HT1080 (cell line): ENCODE measurements at places on chromosomes 2 and 18. TPM values are rescaled to one million over a fixed set of nuclear protein-coding genes. Genes with fewer than 3 reads are reported as not detected.

DNA sequence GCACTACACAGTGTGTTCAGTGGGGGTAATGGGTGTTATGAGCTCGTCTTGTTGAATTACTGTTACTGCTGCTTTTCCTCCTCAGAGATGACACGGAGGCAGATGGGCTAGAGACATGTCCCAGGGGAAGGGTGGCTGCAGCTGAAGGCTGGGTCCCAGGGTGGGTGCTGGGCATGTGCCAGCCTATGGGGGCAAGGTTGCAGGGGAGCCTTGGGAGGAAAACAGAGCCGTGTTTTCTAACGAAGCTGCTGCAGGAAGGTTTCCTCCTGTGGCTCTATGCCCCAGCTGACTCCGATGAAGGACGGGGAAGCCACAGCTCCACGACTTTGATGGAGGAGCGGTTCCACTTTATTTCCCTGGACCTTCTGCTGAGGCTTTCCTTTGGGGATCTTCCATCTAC lies 42.4 kb downstream of the ASB18 start:
- no peak for DNase-seq

- no peak for DNase-seq
These were observed 172.6 kb downstream of the DPP4 start for GRCh38 chr2:161901460-161901859.

GRCh38 chr2:36013064-36013463 lies 342.5 kb upstream of the CRIM1 start:
- DNase-seq, result no peak

DNA sequence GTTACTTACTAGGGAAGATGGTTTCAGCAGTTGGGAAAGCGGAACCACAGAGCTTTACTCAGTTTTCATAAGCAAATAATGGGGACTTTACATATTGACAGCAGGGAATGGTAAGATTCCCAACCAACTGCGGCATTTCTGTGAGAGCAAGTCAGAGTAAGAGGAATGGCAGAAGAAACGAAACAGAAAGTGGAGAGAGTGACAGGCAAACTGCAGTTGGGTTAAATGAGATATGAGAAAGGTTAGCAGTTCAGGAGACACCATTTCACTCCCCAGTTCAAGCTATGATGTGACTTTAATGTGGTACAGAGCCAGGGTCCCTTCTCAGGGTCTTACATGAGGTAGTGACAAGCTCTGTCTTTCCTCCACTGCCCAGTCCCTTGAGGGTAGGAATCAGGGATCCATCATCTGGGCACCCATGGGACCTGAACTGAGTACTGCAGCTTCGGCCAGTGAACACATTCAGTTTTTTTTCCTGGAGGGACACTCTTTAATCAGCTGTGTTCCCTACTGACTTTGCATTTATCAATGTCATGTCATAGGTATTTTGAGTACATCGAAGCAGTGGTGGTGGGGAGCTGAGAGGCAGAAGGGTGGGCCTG lies 33.0 kb upstream of the GREB1 start:
- DNase-seq, result no peak

DNA sequence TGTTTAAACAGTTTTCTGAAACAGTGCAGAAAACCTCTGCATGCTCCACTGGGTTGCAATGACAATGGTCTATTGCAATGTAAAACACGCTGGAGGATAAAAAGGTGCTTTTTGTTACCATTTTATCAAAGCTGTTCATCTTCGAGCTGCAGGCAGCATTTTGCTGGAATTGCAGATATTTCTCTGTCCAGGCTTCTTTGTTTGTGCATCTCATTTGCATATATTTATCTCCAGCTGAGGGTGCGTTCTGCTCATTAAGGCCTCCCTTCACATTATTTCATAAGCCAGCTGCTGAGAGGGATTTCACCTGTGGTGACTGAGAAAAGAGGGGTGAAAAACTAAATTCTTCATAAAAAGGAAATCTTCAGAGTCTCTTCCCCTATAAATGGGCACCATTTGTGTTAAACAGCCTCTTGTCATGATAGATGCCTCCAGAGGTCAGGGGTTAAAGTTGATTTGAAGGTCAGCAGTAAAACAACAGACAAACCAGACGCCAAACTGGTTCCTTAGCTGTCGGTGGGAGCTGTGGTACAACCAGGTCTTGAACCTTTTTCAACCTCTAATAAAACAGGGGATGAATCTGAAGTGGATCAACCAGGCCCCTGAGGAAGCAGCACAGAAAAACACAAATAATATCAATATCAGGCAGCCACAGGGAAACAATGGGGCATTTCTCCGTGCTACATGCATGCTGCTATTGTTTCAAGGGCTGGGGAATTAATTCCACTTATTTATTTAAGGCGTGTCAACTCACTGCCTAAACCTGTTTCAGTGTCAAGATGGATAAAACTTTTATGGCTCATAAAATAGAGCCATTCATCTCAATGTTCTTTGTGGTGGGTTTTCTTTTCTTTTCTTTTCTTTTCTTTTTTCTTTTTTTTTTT lies 265.1 kb downstream of the MEIS1 start:
- no peak for DNase-seq

- DNase-seq, result peak; percentile 72
These were observed 108.9 kb downstream of the CLIP4 start for GRCh38 chr2:29223851-29224692.

DNA sequence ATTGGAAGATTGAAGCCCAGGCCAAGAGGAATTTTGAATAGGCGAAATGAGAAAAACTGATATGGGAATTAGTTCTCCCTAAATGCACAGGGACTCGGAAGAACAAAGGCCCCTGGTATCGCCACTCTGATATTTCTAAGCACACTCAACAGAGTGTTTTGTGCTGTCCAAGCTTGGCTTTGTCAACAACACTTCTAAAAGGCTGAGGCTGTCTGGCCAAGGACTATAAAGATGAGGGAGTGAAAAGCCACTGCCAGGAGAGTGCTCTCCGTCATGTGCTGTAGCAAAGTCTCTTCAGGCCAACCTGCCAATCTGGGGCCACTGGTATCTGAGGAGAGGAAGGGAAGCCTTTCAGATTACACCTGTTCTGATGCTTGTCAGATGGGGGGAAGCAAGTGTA lies 611.2 kb upstream of the PIK3C3 start:
- no peak for DNase-seq

DNA sequence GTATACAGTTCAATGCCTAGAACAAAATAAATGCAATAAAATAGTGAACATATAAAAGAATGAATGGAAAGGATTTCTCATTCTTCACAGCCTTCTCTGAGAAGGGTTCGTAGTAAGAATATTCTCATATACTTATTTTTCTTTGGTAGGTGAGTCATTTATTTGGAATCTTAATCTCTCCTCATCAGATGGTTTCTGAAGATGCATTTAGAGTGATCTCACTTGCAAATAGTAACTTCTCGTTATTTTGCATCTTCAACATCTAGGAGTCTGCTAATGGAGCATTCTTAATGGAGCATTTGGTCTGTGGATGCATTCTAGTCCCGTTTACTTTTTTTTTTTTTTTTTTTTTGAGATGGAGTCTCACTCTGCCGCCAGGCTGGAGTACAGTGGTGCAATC lies 3.9 kb downstream of the UBXN4 start:
- peak; percentile 48 for DNase-seq

DNA sequence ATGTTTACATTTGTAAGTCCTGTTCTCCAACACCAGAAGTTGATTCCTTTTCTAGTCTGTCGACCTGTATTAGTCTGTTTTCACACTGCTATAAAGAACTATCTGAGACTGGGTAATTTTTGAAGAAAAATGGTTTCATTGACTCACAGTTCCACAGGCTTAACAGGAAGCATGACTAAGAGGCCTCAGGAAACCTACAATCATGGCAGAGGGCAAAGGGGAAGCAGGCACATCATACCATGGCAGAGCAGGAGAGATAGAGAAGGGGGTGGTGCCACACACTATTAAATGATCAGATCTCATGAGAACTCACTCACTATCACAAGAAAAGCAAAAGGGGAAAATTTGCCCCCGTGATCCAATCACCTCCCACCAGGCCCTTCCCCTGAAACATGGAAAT lies 112.8 kb upstream of the MAP3K20 start:
- peak; percentile 92 for DNase-seq

- DNase-seq, result no peak
These were observed 45.5 kb downstream of the CDC42EP3 start for GRCh38 chr2:37625796-37626571.

- no peak for DNase-seq
These were observed 134.3 kb upstream of the CTDP1 start for GRCh38 chr18:79545255-79545654.

DNA sequence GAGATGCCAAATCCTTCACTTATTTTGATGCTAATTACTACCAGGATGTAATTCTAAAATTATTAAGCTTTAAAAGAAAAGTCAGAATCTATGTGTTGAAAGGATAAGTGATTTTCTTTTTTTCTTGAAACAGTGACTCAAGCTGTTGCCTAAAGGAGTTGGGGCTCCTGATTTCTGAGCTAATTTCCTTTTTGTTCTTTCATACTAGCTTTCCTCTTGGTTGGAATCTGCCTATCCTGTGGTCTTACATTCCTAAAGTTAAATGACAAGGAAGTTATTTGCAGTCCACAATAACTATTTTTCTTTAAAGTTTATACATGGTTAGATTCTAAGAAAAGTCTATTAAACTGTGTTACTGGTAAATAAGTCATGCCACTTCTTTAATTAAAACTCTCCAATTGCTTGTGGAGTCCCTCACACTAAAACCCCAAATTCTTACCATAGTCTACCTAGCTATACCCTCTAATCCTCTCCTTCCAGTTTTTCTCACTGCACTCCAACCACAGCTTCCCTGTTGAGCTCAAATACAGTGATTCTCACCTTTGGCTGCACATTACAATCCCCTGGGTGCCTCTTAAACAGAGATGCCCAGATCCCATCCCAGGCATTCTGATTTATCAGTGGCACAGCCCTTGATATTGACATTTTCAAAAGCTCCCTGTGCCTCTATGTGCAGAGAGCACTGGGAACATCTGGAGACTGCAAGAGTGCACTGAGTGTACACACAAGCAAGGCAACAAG lies 63.3 kb upstream of the EFEMP1 start:
- peak; percentile 11 for DNase-seq

GRCh38 chr2:120622886-120623753 lies 112.5 kb upstream of the GLI2 start:
- no peak for DNase-seq

DNA sequence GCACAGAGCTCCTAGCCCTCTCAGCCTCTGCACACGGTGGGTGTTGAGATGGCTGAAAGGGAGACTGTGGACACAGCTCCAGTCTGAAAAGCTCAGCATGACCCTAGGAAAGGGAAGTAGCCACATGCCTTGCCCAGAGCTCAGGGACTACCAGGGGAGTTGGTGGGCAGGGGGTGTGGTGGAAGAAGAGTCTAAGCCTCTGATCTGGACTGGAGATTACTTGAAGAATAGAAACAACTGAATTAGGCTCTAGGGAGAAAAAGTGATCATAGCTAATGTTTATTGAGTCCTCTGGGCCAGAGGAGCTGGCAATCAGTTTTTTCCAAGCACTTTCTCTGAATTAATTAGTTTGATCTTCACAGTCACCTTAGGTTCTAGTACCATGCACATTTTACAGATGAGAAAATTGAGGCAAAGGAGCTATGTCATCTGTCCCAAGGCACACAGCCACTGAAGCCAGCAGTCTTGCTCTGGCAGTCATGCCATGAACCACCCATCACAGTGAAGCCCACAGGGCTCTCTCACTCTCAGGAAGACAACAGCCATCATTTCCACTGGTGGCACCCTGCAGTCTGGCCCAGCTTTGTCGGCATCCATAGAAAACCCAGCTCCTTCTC lies 10.3 kb downstream of the SDC1 start:
- DNase-seq, result no peak

- DNase-seq, result no peak
These were observed 50.5 kb downstream of the MAPK4 start for GRCh38 chr18:50610349-50610748.

DNA sequence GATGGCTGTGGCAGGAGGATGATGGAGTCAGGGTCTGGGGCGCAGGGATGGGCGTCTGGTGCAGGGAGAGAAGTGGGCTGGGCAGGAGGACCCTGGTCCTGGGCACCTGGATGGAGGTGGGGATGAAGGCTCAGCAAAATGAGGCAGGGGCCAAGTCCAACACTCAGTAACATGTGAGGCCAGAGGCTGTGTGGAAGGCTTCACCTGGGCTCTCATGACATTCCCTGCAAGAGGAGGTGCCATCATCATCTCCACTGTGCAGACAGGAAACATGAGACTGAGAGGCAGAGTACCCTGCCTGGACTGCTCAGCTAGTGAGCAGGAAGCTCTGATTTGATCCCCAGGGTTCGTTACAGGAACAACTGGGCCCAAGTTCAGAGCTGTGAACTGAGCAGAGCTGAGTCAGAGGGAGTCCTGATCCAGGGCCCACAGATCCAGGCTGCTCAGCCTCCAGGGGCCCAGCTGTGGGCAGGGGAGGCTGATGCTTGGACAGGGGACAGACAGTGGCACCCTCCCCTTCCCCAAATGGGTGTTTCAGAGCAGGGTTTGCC lies 36.9 kb downstream of the HJURP start:
- no peak for DNase-seq

GRCh38 chr2:46461709-46462171 lies 17.6 kb upstream of the TMEM247 start:
- DNase-seq, result no peak

- no peak for DNase-seq
These were observed 145.5 kb upstream of the AGAP1 start for GRCh38 chr2:235348329-235348728.

GRCh38 chr2:10052216-10052615 lies 8.9 kb downstream of the KLF11 start:
- DNase-seq, result no peak

DNA sequence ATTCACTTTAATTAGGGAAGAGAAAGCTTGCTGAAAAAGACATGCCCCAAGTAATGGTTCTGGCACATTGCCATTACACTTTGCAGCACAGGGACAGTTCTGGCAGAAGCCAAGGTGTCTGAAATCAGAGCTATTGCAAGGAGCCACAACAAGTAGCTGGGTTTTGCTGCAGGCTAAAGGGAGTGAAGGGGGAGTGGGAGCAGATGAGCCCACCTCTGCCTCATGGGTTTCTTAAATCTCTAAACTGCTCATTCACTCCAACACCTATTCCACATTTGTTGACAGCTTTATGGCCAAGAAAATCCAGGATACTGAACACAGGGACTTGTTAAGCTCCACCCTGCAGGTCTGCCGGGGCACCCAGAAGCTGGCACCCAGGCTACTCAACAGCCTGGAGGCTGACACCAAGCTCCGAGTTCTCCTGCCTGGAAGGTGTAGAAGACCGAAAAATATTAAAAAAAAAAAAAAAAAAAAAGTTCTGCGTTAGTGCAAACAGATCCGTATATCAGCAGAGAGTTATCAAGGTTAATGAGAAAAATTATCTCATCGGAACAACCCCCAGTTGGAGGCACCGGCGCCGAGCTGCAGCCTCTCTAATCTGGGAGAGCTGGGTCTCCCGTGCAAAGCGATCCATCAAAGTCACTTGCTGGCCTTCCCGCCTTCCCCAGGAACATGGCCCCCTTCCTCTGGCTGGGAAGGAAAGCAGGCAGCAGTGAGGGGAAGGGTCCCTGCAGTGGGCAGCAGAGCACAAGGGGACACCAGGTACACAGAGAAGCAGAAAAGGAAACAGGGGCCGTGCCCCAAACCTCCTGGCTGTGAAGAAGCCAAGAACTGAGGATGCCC lies 123.7 kb downstream of the HNMT start:
- DNase-seq, result no peak

ITM2C gene
- total RNA-seq, result 32.6 and 39.4 TPM in 2 replicates

CFC1 gene
- not detected in 2 replicates for total RNA-seq

GFPT1 gene
- total RNA-seq, result 11.1 and 14.3 TPM in 2 replicates

REG3G gene
- 0.23 TPM in 1 of 2 replicates, not detected in the other for total RNA-seq
